Astrocyte of the spinal cord (primary cell): ENCODE measurements at places on chromosomes 2 and 18.

GRCh38 chr18:3442919-3443318 lies 7.1 kb upstream of the TGIF1 start:
- DNase-seq, result no peak

- no peak for DNase-seq
These were observed 2.2 kb downstream of the CFAP221 start for GRCh38 chr2:119546447-119546767.

DNA sequence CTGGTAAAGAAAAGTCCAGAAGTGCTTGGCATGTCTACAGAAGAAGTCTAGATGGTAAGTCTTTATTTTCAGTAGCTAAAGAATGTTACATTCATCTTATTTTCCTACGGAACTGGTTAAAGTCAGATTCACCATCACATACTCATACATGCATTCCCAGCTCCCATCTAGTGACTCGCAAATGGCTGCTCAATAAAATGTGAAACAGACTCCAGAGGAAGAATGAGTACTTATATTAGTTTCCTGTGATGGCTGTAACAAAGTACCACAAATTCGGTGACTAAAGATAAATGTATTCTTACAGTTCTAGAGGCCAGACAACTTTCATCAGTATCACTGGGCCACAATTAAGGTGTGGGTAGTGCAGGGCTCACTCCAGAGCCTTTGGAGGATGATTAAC lies 797.2 kb downstream of the SATB2 start:
- peak; percentile 3 for DNase-seq

DNA sequence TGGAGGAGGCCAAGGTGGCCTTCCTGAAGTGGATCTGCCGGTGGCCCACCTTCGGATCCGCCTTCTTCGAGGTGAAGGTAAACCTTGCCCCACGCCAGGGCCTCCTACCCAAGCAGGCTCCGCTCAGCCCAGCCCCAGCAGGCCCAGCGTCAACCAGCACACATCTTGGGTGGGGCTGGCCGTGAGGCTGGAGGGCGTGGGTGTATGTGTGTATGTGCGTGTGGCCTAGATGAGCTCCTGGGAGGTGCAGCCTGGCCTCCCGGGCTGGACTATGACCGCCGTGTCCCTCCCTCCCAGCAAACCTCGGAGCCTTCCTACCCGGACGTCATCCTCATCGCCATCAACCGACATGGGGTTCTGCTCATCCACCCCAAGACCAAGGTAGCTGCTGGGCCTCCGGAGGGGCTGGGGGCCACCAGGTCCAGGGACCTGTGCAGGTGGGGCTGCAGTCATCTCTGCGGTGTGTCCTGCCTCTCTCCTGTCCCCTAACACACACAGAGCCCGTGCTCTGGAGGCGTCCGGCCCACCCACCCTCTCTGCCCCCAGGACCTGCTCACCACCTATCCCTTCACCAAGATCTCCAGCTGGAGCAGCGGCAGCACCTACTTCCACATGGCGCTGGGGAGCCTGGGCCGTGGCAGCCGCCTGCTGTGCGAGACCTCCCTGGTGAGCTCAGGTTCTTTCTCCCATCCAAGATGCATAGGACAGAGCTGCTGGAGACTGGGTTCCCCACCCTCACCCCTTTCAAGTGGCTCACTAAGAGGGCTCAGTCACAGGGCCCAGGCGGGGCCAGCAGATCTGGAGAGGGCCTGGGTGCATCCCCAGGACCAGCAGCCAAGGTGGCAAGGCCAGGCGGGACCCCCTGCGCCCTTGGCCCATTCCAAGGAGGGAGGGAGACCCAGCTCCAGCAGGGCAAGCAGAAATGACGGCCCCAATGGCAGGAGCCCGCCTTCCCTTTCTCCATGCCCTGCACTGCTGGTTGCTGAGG lies 9.4 kb upstream of the GPR17 start:
- DNase-seq, result no peak

DNA sequence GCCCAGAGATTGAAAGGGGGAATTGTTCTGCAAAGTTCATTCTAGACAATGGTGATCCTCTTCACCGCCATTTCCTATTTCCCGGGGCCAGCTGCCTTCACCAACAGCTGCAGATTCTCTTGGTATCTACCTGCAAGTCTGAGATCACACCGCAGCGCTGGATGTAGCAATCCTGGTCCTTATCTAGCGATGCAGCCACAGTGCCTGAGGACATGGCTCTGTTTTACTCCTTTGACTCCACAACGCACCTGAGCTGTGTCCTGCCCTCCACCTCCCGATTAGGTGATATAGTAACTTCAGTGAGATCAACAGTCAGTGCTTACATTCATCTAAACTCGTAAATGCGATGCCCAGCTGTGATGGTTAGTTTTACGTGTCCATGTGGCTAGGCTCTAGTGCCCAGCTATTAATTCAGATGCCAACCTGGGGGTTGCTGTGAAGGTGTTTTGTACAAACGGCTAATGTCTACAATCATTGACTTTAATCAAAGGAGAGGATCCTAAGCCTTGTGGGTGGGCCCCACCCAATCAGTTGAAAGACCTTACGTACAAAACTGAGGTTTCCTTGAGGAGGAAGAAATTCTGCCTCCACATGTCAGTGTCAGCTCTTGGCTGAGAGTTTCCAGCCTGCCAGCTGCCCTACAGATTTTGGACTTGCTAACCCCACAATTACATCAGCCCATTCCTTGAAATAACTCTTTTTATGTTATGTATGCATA lies 189.8 kb downstream of the SH3BP4 start:
- no peak for DNase-seq

- DNase-seq, result no peak
These were observed at the start of gene SLC4A3 for GRCh38 chr2:219627103-219628100. Gene SLC4A3 (plus strand): TSS chr2:219627630. CDS start chr2:219627993, 363 bp downstream.

DNA sequence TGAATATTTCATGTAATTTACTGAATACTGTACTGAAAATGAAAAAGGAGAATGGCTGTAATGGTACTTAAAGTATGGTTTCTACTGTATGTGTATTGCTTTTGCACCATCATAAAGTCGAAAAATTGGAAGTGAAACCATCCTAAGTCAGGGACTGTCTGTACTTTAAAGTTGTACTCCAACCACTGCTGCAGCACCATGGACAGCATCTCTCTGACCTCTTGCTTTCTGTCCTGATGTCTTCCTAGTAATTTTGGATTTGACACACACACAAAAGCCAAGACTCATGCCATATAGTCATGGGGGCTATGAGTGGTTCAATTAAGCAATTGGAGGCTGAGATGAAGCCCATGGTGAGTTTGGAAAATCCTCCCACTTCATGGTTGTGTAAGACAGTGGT lies 256.3 kb upstream of the PKDCC start:
- DNase-seq, result peak; percentile 46

DNA sequence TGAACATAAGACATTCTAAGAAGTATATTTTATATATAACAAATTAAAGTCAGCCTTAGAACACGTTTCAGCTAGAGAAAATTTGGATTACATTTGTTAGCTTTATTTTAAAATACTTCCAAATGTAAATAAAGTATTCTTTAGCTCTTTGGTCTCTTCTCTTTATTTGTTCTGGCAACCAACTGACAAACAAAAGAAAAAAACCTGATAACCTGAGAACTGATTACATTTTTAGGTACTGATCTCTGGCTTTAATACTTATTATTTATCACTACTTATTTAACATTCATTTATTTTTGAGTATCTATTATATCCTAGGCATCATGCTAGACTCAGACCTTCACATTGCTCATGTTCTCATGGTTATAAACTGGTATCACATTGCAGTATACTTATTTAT lies 18.5 kb downstream of the CCDC138 start:
- DNase-seq, result no peak

- no peak for DNase-seq
These were observed 6.1 kb upstream of the FARP2 start for GRCh38 chr2:241349941-241350340.

- no peak for DNase-seq
These were observed 102.0 kb downstream of the RNF144A start for GRCh38 chr2:7019191-7019590.

DNA sequence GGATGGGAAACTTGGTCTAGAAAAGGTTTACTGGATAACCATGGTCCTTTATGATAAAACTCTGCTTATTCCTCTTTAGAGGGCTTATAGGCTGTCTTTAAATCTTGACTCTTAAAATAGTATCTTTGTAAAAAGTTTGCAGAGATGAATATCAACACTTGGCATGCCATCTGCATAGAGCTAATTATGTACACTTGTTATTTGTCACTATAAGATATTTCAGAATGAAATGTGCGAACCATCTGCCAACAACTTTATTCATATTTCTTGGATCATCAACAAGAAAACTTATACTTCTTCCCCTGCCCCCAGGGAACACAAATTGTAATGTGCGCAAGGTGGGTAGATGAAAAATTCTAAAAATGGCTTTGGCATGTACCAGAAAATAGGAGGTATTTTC lies 653.0 kb upstream of the CHAC2 start:
- no peak for DNase-seq

GRCh38 chr18:68969027-68969426 lies 171.1 kb downstream of the CCDC102B start:
- no peak for DNase-seq

- DNase-seq, result no peak
These were observed 397.2 kb upstream of the CDH2 start for GRCh38 chr18:28574175-28574574.
